ENCODE measurements at places on chromosomes 16 and 17.

DNA sequence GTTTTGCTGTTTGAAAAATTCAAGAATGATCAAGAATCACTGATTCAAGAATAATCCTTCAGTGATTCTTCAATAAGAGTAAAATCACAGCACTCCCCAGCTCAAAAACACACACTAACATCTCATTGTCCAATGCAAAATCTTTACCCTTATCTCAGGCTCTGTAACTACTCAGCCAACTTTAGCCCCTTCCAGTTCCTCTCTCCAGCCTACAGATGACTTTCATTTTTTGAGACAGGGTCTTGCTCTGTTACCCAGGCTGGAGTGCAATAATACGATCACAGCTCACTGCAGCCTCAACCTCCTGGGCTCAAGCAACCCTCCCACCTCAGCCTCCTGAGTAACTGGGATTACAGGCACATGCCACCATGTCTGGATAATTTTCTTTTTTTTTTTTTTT, 25.0 kb downstream of the STAT3 start:
- DNase-seq: no peak

DNA sequence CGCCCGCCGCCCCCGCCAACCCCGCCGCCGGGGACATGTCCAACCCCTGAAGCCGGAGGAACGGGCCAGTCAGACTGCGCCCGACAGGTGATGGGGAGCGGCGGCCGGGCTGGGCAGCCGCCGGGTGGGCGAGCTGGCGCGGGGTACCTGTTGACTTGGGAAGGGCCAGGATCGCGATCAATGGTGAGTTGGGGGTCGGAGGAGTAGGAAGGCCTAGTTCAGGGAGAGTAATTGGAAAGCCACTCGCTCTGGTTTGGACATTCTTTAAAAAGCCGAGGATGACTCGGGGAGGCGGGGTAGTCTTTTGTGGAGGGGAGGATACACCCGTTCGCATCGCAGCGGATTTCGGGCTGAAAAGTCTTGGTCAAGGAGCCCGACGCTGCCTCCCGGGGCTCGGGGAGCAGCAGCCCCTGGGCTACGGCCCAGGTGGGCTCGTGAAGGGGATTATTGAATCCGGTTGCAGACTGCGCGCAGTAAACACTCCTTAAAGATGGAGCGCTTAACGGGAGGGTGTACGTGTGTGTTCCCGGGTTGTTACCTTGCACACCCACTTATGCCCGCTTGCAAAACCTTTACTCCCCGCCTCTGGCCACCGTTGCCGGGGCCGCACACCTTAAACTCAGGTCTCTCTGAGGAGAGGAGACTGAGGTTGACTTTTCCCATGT, 123.8 kb downstream of the GOSR1 start:
- peak; percentile 61 for DNase-seq

DNA sequence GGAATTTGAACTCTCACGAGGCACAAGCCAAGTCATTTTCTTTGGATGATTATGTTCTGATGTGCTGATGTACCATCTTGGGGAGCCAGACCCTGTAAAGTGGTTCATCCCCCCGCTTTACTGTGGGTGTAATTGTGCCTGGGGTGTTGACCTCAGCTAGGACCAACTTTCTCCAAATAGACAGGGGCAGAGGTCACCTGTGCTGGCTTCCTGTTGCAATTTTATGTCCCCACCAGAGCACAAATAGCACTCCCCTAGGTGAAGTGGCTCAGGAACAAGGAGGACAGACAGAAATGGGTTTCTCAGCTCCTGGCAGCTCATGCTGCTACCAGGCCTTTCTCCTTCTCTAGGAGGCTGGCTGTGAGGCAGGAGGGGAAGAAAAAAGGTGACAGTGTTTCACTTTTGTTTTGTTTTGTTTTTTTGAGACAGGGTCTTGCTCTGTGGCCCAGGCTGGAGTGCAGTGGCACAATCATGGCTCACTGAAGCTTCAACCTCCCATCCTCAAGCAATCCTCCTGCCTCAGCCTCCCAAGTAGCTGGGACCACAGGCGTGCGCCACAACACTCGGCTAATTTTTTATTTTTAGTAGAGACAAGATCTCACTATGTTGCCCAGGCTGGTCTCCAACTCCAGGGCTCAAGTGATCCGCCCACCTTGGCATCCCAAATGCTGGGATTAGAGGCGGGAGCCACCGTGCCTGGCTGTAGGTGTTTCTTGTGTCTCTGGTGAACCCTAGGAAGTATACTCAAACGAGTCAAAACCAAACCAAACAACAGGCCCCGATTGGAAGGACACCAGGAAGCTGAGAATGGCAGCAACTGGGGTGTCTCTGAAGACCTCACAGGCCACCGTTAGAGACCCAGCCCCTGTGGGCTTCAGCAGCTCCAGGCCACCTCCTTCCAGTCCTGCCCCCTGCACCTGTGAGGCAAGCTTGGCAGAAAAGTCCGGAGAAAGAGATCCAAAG, 32.5 kb upstream of the WFIKKN2 start:
- no peak for DNase-seq

GRCh38 chr16:4016005-4016352, 100.3 kb downstream of the ADCY9 start:
- no peak for DNase-seq

- DNase-seq: no peak
Measured at GRCh38 chr17:20210180-20210579, 201.0 kb downstream of the SPECC1 start.

- peak; percentile 70 for DNase-seq
Measured at GRCh38 chr17:19343671-19344151, 18.8 kb downstream of the B9D1 start.

GRCh38 chr16:30569746-30570635, 1.5 kb downstream of the ZNF688 start:
- peak; percentile 56 for DNase-seq

GRCh38 chr17:41434415-41434814, 6.4 kb downstream of the KRT38 start:
- DNase-seq: no peak

GRCh38 chr16:69712277-69712676, 14.1 kb downstream of the NQO1 start:
- no peak for DNase-seq

- DNase-seq: peak; percentile 5
Measured at GRCh38 chr17:77516902-77517301, 376.1 kb downstream of the SEC14L1 start.

DNA sequence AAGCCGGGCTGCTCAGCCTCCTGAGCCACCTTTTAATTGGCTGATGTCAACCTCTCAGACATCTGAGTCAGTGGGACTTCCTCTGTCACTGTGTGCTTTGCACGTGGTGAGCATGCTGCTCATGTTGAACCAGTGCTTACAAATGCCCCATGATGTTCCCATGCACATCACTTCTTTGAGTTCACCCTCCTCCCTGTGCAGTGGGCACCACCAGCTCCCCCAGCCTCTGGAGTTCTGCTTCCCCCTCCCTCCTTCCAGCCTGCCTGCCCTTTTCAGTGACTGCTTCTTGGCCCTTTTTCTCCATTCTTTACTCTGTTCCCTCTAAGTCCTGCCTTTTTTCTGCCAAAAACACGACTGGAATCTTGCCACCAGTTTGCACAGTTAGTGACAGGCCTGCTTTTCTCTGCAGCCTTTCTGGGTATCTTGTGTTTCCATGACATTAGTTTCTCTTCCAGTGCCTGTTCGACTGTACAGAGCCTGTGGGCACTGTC, 41.6 kb downstream of the USP10 start:
- DNase-seq: no peak

- DNase-seq: no peak
Measured at GRCh38 chr16:47640661-47641060, 179.5 kb downstream of the PHKB start.

DNA sequence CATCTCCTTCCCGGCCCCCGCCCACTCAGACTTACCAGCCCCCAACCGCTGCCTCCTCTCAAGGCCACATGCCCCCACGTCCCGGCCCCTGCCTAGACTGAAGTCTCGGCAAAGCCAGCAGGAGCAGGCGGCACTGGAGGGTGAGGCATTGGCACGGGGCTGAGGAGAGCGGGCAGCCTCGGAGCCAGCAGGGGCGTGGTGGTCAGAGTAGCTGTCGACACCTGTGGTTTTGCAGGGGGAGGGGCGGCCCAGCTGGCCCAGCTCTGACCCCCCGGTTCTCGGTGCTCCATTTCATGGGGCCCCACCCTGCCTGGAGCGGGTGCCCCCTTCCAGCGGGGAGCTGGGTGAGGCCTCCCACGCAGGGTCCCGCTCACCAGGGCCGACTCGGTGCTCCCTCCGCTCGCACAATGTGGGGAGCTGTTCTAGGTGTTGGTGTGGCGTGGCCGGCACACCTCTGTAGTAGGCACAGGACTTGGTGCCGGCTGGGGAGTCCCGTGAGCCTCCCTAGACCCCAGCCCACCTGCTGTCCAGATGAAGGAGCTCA, 4.7 kb downstream of the CDH15 start:
- no peak for DNase-seq

DNA sequence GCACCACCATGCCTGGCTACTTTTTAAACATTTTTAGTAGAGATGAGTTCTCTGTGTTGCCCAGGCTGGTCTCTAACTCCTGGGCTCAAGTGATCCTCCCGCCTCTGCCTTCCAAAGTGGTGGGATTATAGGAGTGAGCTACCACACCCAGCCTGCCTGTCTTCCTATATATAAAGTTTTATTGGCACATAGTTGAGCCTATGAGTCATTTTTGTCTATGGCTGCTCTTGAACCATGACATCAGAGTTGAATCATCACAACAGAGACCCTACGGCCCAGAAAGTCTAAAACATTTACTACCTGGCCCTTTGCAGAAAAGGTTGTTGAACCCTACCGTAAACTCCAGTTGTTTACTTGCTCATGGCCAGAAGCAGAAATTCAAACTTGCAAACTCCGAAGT, 7.9 kb downstream of the SEPTIN12 start:
- DNase-seq: no peak

- no peak for DNase-seq
Measured at GRCh38 chr17:45834471-45835396, 9.9 kb upstream of the SPPL2C start.

DNA sequence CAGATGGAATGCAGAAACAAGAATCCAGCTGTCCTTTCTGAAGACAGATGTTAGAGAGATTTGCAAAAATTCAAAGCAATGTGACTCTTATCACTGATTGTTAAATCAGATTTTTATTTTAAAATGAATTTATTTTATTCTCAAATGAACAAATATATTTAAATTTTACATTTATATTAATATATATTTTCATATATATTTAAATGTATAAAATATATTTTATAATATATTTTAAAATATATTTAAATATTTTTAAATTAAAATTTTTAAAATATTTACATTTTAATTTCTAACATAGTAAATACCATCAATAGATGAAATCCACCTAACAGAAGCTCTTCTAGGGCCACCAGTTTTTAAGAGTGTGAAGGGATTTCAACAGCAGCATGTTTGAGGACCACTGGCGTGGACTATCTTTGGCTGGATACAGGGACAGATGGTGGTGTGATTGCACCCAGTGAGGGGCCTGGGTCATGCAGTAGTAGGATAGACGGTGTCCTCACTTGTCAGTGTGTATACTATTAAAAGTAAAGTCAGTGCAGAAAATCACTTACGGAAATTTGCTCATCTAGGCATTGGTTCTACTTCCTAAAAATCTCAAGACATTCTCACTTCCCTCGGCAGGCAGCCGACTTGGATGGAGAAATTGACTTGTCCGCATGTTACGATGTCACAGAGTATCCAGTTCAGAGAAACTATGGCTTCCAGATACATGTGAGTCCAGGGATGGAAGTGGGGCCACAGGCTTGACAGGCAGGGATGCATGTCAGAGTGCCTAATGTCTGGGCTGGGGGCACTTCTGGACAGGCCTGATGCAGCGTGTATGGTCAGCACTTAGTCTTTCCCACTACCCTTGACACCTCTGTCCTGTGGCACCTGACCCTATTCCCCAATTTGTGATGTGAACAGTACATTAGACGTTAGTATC, 56.3 kb downstream of the PLD6 start:
- no peak for DNase-seq

DNA sequence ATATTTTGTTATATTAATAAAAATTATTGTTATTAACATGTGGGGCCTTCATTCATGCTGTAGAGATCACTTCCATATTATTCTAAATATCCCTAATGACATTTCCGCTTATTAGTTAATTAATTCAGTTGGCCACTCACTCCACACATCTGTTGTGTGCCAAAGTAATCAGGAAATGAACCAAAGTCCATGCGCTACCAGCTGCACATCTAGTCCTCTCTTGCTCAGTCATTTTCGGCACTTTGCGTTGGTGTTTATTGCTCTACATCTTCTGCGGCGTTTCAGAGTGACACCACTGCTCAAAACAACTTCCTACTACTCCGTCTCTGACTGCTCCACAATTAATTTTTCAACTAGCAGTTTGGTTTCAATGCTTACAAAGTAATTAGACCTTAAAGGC, 101.4 kb upstream of the ZFHX3 start:
- no peak for DNase-seq

DNA sequence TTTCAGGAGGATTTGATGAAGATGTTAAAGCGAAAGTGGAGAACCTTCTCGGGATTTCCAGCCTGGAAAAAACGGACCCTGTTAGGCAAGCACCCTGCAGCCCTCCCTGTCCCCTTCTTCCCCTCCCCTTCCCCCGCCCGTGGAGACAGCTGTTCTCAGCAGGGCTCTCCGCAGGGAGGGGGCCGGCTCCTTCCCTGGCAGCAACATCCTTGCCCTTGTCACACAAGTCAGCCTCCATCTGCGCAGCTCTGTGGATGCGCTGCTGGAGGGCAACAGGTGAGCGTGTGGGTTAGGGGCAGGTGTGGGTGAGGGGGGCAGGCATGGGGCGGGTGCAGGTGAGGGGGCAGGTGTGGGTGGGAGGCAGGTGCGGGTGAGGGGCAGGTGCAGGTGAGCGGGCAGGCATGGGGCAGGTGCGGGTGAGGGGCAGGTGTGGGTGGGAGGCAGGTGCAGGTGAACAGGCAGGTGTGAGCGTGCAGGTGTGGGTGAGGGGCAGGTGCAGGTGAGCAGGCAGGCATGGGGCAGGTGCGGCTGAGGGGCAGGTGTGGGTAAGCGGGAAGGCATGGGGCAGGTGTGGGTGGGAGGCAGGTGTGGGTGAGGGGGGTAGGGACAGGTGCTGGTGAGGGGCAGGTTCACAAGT, 9.4 kb downstream of the CYBC1 start:
- peak; percentile 84 for DNase-seq

DNA sequence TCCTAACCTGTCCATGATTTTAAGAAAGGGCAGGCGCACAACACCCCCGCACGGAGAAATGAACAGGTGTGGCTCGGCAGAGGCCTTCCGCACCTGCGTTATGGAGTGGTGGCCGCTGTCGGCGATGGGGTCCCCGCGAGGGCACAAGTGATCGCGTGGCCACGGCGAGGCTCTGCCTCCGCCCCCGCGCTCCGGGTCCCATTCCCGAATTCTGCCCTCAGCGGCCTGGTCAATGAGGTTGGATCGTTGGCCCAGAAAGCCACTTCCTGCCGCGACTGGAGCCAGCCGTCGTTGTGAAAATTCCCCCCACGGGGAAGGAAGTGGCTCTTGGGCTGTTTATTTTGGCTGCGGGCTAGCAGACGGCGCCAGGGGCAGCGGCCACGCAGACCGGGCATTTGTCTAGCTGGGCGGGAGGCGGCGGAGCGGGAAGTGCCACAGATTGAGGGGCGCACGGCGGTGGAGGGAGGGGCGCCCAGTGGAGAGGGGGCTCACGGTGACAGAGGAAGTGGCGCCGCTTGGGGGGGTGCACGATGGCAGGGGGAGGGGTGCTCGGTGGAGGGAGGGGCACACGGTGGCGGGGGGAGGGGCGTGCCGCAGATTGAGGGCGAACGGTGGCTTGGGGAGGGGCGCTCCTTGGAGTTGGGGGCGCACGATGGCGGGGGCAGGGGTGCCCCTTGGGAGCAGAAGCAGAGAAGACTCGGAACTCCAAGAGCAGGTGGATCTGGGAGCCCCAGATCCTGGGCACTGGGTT, 25.0 kb downstream of the MRC2 start:
- DNase-seq: peak; percentile 85

All from H7 (cell line).